Activated CD4-positive, alpha-beta T cell treated with anti-CD3 and anti-CD28 coated beads, Interleukin-2, amount 10 ng/mL, durations not matched to agents 24 days and 14 days (primary cell): ENCODE measurements at places on chromosomes 12 and 14. TPM values are rescaled to one million over a fixed set of nuclear protein-coding genes. Genes with fewer than 3 reads are reported as not detected.

DNA sequence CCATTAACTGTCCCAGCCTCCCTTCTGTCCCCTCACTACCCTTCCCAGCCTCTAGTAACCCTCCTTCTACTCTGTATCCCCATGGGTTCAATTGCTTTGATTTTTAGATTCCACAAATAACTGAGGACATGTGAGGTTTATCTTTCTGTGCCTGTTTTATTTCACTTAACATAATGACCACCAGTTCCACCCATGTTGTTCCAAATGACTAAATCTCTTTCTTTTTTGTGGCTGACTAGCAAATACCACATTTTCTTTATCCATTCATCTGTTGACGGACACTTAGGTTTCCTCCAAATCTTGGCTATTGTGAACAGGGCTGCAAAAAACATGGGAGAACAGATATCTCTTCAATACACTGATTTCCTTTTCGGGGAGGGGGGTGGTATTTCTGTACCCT, 65.7 kb downstream of the PRKD1 start:
- DNase-seq = no peak
- no peak overlapping the region for H3K4me3 ChIP-seq
- H3K27me3 ChIP-seq = no peaks in the 10 kb centered on the region

- H3K27me3 ChIP-seq = peaks cover 33% of the 10 kb centered on the region
- H3K4me1 ChIP-seq = peaks cover 2% of the 10 kb centered on the region
- no peak overlapping the region for H3K4me3 ChIP-seq
- peak; percentile 81 for DNase-seq
- no peak overlapping the region for H3K27ac ChIP-seq
These were observed 25.7 kb downstream of the KLRK1 start for GRCh38 chr12:10363914-10364814.

DNA sequence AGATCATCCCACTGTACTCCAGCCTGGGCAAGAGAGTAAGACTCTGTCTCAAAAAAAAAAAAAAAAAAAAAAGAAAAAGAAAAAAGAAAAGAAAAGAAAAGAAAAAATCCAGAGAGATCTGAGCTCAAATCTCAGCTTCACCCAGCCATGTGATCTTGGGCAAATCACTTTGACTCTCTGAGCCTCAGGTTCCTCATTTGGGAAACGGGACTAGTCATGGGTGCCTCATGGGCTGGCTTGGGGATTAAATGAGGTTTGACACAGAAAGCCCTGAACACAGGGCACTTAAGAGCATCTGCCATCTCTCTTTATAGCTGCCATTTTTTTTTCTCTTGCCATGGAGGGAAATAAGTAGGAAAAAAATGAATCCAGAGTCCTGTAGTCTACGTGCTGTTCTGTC, 86.2 kb upstream of the MYL2 start:
- H3K4me3 ChIP-seq = no peak overlapping the region
- H3K36me3 ChIP-seq = no peaks in the 10 kb centered on the region
- peaks cover 12% of the 10 kb centered on the region for H3K27me3 ChIP-seq
- no peak overlapping the region for H3K27ac ChIP-seq
- no peak for DNase-seq

GRCh38 chr12:126051611-126052107, 986.4 kb downstream of the AACS start:
- H3K27me3 ChIP-seq = no peaks in the 10 kb centered on the region
- DNase-seq = no peak
- H3K4me1 ChIP-seq = no peaks in the 10 kb centered on the region
- H3K36me3 ChIP-seq = no peaks in the 10 kb centered on the region
- no peak overlapping the region for H3K4me3 ChIP-seq

- H3K4me1 ChIP-seq = peaks cover 13% of the 10 kb centered on the region
- H3K4me3 ChIP-seq = no peak overlapping the region
- DNase-seq = no peak
- peaks cover 87% of the 10 kb centered on the region for H3K27me3 ChIP-seq
- peaks cover 7% of the 10 kb centered on the region for H3K36me3 ChIP-seq
These were observed 2.1 kb upstream of the GSC start for GRCh38 chr14:94771906-94772490.

DNA sequence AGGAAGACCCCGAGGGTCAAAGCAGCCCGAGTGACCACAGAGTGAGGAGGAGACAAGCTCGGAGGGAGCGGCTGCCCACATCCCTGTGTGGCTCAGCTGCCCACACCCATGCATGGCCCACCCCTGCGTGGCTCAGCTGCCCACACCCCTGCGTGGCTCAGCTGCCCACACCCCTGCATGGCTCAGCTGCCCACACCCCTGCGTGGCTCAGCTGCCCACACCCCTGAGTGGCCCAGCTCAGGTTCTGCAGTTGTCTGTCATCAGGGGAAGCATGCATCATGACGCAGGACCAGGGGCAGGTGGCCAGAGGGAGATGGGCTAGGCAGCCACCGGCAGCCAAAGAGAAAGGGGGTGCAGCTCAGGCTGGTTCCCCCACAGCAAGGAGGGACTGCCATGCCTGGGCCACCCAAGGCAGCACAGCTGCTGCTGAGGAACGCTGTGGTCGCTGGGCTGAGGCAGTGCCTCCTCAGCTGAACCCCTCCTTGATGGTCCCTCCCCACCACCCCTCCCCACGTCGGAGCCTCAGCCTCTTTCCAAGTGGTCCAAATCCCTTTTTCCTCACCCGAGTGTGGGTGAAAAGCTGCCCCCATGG, 33.3 kb upstream of the NUDT14 start:
- H3K4me1 ChIP-seq = no peaks in the 10 kb centered on the region
- no peak overlapping the region for H3K4me3 ChIP-seq
- peaks cover 19% of the 10 kb centered on the region for H3K36me3 ChIP-seq
- DNase-seq = no peak

GRCh38 chr14:39230416-39231035, 3.2 kb upstream of the MIA2 start:
- H3K4me3 ChIP-seq = peak overlapping the region; percentile 48
- peaks cover 36% of the 10 kb centered on the region for H3K4me1 ChIP-seq
- no peaks in the 10 kb centered on the region for H3K36me3 ChIP-seq

- DNase-seq = no peak
- H3K27ac ChIP-seq = no peak overlapping the region
- peaks cover 3% of the 10 kb centered on the region for H3K4me1 ChIP-seq
- H3K36me3 ChIP-seq = peaks cover 3% of the 10 kb centered on the region
- H3K27me3 ChIP-seq = no peaks in the 10 kb centered on the region
These were observed 243.1 kb upstream of the FOXN3 start for GRCh38 chr14:89660166-89660565.

DNA sequence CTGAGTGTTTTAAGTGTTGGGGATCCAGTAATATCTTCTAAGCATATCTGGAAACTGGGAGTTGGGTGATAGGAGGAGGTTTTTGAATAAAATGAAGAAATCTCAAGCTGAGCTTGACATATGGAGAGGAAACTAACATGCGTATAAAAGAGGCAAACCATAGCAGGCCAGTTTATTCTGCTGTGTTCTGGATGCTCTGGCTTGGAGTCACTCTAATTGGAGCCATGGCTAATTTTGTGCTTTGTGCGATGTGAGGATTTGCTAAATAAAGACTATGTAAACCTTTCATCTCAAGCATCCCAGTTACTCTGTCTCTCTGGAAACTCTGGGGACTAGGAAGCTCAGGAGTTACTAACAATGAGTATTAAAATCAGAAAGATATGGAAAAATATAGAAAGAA, 66.5 kb downstream of the ATF7IP start:
- no peak for DNase-seq
- peaks cover 67% of the 10 kb centered on the region for H3K36me3 ChIP-seq
- peaks cover 32% of the 10 kb centered on the region for H3K4me1 ChIP-seq
- H3K27me3 ChIP-seq = no peaks in the 10 kb centered on the region

DNA sequence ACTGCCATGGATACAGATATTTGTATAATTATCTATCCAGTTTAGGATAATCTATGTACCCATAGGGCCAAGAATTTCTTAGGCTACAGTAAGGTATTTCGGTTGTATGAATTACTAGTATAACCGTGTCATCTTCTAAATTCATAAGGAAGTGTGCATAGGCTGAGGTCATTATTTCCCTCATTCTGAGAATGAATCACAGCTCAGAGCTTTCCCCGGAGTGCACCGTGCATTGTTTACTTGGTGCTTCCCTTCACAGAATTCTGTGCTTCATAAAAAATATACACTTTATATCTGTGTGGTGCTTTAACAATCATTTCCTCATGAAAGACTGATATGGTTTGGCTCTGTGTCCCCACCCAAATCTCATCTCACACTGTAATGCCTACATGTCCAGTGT, 514.1 kb downstream of the ETNK1 start:
- no peak overlapping the region for H3K27ac ChIP-seq
- no peak overlapping the region for H3K4me3 ChIP-seq
- no peaks in the 10 kb centered on the region for H3K4me1 ChIP-seq

DNA sequence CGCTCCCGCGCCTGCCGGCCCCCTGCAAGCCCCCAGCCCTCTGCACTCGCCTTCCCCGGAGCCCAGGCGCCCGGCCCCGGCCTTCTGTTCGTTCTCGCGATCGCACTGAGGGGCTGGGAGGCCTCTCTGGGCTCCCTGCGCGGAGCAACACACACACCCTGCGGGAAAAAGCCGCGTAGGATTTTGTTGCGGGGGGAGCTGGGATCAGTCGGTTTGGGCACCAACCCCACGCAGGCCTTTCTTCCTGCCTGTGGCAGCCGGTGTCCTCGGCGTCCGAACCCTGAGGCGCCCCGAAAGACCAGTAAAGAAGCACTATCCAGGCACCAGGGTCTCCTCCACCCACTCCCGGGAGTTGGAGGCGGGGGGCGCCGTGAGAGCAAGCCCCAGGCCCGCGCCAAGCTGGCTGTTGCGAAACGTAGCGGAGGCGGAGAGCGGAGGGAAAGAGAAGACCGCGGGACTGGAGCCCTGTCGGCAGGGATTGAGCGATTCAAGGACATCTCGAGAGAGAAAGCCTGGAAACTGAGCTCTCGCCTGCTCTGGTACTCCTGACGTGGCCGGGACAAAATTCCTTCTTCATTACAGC, 1.9 kb upstream of the HOXC5 start:
- peaks cover 84% of the 10 kb centered on the region for H3K27me3 ChIP-seq
- H3K4me3 ChIP-seq = no peak overlapping the region
- no peaks in the 10 kb centered on the region for H3K36me3 ChIP-seq
- peaks cover 23% of the 10 kb centered on the region for H3K4me1 ChIP-seq

DNA sequence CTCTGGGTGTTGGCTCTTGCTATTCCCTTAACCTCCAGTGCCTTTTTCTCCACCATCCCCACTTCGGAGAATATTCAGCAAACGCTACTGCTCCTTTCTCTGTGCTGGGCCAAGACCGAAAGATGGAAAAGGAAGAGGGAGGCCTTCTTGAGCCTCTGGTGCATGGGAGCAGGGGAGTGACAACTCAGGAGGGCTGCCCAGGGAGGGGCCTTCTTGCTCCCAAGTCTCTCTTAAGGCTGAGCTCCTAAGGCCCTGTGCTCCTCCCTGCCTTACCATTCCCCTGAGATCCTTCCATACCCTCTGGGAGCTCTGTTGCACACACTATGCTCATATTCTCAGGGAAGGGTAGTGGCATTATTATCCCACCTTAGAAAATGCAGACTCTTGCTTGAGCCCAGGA, 34.9 kb downstream of the SH2B3 start:
- no peaks in the 10 kb centered on the region for H3K27me3 ChIP-seq
- H3K36me3 ChIP-seq = peaks cover 38% of the 10 kb centered on the region
- peaks cover 81% of the 10 kb centered on the region for H3K4me1 ChIP-seq
- peak overlapping the region; percentile 11 for H3K27ac ChIP-seq

- H3K36me3 ChIP-seq = no peaks in the 10 kb centered on the region
- H3K27ac ChIP-seq = no peak overlapping the region
- no peaks in the 10 kb centered on the region for H3K27me3 ChIP-seq
- H3K4me1 ChIP-seq = no peaks in the 10 kb centered on the region
These were observed 19.2 kb downstream of the LUM start for GRCh38 chr12:91091916-91092715.

GRCh38 chr14:100059438-100059781, 5.8 kb upstream of the EVL start:
- H3K27ac ChIP-seq = peak overlapping the region; percentile 83
- peak overlapping the region; percentile 79 for H3K4me3 ChIP-seq
- H3K36me3 ChIP-seq = peaks cover 16% of the 10 kb centered on the region
- peaks cover 71% of the 10 kb centered on the region for H3K4me1 ChIP-seq
- no peak for DNase-seq

DNA sequence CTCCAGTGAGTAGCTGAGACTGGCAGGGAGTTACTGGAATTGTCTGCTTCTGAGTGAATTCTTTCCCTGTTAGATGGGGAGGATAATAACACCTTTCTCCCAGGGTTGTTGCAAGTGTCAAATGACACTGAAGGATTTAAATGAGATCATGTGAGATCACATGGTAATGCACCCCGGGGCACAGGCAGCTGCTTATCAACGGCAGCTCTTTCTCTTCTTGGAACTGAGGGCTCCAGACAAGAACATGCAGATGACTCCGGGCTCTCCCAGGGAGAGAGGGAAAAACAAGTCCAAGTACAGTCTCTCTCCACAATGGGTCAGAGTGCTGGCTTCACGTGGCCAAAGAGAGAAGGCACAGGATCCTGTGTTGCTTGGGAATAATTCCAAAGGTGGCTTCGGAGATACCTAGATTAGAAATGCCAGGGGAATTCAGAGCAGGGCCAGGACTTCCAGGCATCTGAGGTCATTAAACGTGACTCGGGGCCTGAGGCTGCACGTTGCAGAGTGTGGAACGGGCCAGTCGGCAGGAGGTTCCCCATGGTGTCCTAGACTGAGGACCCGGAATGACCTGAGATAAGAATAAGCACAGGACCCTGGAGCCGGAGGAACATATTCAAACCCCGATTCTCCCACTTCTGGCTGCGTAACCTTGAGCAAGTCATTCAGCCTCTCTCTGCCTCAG, 109.2 kb downstream of the PRMT8 start:
- H3K36me3 ChIP-seq = no peaks in the 10 kb centered on the region
- no peak overlapping the region for H3K27ac ChIP-seq

DNA sequence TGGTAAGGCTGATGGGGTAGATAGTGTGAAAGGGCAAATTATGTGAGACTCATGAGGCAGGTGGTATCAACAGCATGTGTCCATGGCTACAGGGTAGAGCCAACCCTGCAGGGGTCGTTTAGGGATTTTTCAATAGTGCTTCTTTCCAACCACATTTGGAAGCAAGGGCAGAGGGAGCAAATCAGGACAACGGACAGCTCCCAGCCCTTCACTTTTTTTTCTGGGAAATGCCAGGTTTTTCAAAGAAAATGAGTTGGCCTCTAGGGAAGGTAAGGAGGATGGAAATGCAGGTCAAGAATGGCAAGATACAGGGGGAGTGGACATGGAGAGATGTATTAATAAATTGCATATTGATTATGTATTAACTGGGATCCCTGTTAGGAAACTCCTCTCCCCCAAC, 4.9 kb upstream of the CMA1 start:
- peaks cover 3% of the 10 kb centered on the region for H3K4me1 ChIP-seq
- H3K27ac ChIP-seq = no peak overlapping the region
- no peaks in the 10 kb centered on the region for H3K36me3 ChIP-seq
- no peak overlapping the region for H3K4me3 ChIP-seq
- peaks cover 12% of the 10 kb centered on the region for H3K27me3 ChIP-seq
- no peak for DNase-seq

GRCh38 chr12:132561427-132562156, 48.8 kb downstream of the LRCOL1 start:
- H3K4me3 ChIP-seq = peak overlapping the region; percentile 81
- H3K27ac ChIP-seq = no peak overlapping the region
- peaks cover 6% of the 10 kb centered on the region for H3K4me1 ChIP-seq
- DNase-seq = peak; percentile 66
- peaks cover 9% of the 10 kb centered on the region for H3K27me3 ChIP-seq

GRCh38 chr14:86604561-86604960, 1074.6 kb downstream of the FLRT2 start:
- H3K4me3 ChIP-seq = no peak overlapping the region
- no peaks in the 10 kb centered on the region for H3K27me3 ChIP-seq
- no peak for DNase-seq
- no peaks in the 10 kb centered on the region for H3K4me1 ChIP-seq

Gene TAS2R14
- total RNA-seq = 2.7 and 3.5 TPM in 2 replicates

Gene SIX1
- 0.26 and 0.31 TPM in 2 replicates for total RNA-seq

Gene OTUB2
- total RNA-seq = 1.3 and 1.7 TPM in 2 replicates

Gene KRT71
- not detected in 2 replicates for total RNA-seq

Gene ADAM20
- 0.19 and 0.44 TPM in 2 replicates for total RNA-seq

Gene SLC7A7
- total RNA-seq = 0.40 TPM in 1 of 2 replicates, not detected in the other

Gene DRAM1
- total RNA-seq = 4.3 and 4.6 TPM in 2 replicates

Gene DLK1
- not detected in 2 replicates for total RNA-seq
